ENCODE measurements at places on chromosomes 4 and X.
A peak's percentile ranks its signal among the peaks of the same experiment; 100 is the strongest.

GRCh38 chrX:150362599-150363481 is at the start of gene MAMLD1:
Gene MAMLD1 (plus strand): TSS chrX:150363317. CDS start chrX:150445517, 82,200 bp downstream.
- DNase-seq: peak; percentile 72

GRCh38 chr4:169665046-169665737 is 44.8 kb downstream of the CLCN3 start:
- DNase-seq: peak; percentile 3

DNA sequence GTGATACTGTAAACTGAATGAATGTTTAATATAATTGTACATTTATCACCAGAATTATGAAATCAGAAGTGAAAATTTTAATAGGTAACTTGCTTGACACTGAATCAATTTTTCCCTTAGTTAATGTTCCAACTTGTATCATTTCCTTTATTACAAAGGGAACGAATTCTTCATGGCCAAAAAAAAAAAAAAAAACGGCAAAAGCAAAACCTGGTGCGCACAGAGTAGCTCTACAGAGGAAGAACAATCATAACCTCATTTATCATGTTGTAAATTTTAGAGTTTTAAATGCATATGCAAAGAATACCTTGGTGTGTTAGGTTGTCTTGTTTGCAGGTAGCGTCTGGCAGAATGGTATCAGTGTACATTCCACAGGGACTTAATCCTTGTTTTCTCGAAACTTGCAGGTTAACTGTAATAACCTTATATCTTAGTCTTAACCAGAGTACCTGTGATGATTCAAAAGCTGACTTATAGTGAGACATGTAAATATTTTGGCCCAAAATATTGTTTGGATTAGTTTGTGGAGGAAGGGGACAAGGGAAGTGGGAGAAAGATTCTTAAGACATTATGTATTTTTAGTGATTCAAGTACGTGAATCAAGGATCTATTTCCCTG is 70.0 kb downstream of the NPNT start:
- DNase-seq: no peak

DNA sequence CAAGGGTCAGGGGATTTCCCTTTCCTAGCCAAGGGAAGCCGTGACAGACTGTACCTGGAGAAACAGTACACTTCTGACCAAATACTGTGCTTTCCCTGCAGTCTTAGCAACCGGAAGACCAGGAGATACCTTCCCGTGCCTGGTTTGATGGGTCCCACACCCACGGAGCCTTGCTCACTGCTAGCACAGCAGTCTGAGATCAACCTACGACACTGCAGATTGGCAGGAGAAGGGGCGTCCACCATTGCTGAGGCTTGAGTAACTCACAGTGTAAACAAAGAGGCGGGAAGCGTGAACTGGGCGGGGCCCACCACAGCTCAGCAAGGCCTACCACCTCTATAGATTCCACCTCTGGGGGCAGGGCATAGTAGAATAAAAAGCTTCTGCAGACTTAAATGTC is 48.7 kb upstream of the SRD5A3 start:
- no peak for DNase-seq

DNA sequence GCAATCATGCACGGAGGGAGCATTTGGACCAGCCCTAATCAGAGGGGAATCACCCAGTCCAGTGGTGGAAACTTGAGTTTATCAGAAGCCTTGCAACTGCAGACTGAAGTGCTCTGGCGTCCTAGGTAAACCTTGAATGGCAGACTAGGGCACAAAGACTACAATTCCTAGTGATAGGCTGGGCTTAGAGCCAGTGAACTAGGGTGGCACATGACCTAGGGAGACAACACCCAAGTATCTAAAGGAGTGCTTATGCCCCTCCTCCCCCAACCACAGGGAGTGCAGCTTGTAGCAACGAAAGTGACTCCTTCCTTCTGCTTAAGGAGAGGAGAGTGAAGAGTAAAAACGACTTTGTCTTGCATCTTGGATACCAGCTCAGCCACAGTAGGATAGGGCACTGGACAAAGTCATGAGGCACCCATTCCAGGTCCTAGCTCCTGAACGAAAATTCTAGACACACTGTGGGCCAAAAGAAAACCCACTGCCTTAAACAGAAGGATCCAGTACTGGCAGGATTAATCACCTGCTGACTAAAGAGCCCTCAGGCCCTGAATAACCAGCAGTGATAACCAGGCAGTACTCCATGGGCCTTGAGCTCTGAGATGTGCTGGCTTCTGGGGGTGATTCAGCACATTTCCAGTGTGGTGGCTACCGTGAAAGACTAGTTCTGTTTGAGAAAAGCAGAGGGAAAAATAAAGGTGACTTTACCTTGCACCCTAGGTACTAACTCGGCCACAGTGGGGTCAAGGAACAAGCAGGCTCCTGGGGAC is 58.7 kb upstream of the STARD8 start:
- DNase-seq: no peak

DNA sequence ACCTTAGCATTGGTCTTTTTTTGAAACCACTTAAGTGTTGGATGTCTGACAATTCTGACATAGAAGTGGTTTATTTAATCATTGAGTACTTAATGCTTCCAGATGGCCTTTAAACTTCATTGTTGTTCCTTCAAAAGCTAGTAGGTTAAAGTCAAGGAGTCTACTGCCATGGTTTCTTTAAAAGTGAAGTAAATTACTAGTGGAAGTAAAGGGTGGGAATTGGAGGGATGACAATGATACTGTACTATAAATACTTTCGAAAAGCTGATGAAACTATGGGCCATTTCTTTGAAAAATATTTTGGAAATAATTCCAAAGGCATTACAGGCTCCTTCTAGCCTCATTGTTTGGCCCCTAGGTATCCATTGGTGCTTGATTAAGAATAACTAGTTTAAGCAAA is 51.9 kb downstream of the ATP10D start:
- DNase-seq: no peak

GRCh38 chr4:7351014-7351413 is 83.7 kb downstream of the PSAPL1 start:
- no peak for DNase-seq

- no peak for DNase-seq
Observed at GRCh38 chr4:78565971-78566372, 14.4 kb downstream of the ANXA3 start.

DNA sequence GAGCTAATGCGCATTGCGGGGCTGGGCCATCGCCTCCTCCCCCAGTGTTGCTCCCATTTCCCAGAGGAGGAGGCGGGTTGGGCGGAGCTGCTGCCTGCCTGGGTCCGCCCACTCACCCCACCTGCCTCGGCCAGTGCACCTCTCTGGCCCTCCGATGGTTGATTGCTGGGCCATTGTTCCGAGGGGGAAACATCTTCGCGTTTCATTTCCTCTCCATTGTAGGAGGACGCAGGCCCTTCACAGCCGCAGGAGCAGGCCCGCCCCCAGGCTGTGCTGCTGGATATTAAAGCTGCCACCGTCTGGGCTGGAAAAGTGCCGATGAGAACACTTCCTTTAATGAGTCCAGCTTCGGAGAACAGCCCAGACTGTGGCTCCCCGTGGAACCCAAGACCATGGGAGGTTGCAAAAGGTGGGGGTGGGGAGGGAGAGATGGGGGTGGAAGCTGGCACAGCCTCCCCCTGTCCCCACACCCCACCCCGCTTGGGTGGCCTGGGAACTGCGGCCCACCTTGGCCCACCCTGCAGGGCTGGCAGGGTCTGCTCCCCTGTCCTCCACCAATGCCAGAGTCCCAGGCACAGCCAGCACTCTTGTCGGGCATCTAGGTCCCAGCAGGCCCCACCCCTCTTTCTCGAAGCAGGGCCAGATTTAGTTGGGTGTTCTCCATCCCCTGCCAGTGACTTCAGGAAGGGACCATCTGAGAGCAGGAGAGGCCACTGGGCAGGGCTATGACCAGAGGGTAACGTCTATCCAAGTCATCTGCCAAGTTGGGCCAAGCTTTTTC is 96.6 kb downstream of the ADRA2C start:
- no peak for DNase-seq

- DNase-seq: peak; percentile 61
Observed at GRCh38 chrX:155094468-155095061, 23.3 kb downstream of the BRCC3 start.

GRCh38 chr4:118981171-118981838 is 92.7 kb downstream of the SYNPO2 start:
- DNase-seq: no peak

- DNase-seq: no peak
Observed at GRCh38 chr4:76998251-76998901, 48.8 kb downstream of the SEPTIN11 start.

DNA sequence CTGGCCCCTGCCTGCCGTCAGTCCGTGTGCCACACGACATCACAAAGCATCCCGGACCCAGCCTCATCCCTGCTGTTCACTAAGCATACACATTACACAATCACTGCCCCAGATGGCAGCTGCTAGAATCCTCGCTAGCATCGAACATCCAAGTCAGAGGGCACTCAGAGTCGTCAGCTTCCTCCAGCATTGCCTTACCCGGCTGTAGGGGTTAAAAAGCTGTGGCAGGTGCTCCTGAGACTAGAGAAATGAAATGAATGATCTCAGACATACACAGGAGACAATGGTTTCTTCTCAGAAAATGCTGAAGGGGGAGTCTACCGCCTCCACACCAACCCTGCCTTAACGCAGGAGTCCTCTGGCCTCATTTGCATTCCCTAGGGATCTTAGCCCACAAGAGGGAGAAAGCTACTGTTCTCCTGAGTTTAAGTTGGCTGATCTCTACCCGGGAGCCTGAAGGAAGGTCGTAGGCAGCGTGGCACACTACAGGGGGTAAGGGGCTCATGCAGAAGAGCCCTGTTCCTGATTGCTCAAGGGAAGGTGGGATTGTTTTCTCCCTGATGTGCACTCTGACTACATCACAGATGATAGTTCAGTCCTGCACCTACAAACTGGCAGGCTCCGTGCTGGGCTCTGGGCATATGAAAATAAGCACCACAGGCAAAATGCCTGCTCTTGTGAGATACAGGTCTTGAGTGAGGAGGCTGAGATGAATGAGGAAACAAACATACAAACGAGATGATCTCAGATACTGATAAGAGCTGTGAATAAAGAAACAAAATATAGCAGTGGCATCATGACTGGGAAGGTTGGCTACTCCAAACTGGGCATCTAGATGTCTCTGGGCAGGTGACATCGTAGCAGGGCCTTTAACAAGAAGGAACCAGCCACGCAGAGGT is 2.6 kb upstream of the KIAA0232 start:
- DNase-seq: no peak

- peak; percentile 27 for DNase-seq
Observed at GRCh38 chr4:81724925-81725329, 253.2 kb upstream of the RASGEF1B start.

- DNase-seq: no peak
Observed at GRCh38 chr4:178665916-178666315, 1223.7 kb upstream of the AGA start.

DNA sequence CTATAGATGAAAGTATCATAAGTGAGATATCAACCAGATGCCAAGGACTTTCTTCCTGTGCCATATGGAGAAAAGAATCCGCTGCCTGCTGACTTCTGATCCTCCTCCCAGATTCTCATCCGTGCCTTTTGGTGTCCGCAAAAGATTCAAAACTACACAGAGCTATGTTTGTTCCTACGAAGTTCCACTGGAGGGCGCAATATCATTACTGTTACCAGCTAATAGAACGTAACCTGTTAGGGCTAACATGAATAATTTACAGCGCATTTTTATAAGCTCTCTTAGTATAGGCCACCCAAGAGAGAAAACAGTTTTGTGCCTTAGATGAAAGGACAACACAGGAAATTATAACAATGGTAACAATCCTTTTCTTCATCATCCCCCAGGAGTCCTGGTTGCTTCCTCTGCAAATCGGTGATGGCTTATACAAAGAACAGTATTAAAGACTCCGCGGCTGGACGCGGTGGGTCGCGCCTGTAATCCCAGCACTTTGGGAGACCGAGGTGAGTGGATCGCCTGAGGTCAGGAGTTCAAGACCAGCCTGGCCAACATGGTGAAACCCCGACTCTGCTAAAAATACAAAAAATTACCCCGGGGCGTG is 22.8 kb upstream of the CENPVL3 start:
- DNase-seq: peak; percentile 12

DNA sequence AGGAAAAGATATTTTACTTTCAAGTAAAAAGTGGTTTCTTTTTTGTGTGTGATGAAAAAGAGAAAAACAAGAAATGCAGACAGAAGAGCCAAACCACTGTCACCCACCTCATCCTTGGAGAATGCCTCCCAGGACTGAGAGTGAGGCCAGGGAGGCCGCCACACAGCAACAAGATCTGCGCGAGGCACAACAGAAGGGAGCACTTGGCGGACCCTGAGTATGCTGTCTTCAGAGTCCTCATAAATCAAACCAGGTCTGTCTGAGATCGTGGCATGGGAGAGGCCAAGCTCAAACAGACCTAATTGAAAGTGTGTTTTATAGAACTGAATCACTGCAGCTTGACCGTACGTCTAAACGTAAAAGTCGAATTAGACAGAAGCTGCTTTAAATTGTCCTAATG is 134.3 kb upstream of the VCX2 start:
- DNase-seq: no peak

DNA sequence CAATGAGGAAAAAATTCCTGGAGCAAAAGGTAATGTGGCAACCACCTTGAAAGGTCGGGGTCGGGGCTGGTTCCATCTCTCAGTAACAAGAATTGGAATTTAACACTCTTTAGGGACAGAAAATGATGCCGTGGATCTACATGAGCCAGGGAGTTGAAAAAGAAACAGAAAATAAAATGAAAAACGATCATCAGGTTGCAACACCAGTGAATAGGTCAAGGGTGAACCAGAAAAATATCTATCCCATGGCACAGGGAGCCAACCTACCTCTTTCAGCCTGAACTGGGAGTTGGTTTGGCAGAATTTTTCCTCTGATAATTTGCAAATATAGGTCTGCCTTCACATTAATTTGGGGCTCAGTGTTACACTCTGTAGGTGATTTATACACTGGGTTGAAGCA is 93.7 kb downstream of the C4orf33 start:
- DNase-seq: no peak

GRCh38 chrX:86002076-86002896 is 45.1 kb downstream of the CHM start:
- peak; percentile 9 for DNase-seq

GRCh38 chrX:124476562-124476961 is 130.2 kb downstream of the SH2D1A start:
- no peak for DNase-seq

GRCh38 chr4:56086073-56086541 is 137.4 kb downstream of the CEP135 start:
- DNase-seq: no peak

DNA sequence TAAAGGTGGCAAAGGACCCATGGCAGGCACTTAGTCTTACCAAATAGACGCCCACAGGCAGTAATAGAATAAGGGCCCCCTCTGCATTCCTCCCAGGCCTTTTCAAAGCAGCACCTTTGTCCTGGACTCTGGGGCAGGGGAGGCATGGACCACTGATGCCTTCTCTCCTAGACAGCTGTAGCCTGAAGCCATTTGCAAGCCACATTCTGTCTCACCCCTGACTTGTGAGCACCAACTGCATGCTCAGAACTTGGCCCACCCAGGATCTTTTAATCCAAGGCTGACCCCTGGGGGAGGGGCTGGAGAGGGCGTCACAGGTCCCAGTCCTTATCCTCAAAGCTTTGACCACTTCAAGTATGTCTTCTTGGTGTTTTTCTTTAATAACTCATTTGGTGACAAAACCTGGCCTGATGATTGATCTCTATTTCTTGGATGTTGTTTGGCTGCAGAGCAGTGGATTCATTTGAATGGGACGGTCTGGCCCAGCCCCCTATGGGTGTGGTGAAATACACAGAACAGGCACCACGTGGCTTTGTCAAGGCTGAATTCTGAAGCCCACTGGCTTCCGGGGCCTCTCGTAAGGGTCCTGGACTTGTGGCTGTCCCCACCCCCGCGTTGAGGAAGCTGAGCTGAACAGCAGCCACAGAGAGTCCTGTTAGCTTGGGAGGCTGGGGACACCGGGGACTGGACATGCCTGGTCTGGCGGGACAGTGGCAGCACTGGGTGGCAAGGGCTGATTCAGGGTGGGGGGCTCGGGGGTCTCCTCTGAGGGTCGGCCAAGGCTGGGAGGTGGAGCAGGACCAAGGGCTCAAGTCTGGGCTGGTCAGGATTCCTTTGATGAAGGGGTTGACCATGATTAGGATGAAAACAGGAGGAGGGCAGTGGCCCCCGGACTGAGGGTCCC is 36.6 kb downstream of the ADRA2C start:
- no peak for DNase-seq

All from CD4-positive, alpha-beta T cell treated with Interleukin-10 for 1 hour (primary cell).